MG63 (cell line): ENCODE measurements at places on chromosomes 3 and 15.
A peak's percentile ranks its signal among the peaks of the same experiment; 100 is the strongest.

- DNase-seq, result no peak
Measured at GRCh38 chr3:139468399-139468798, 7.9 kb downstream of the RBP2 start.

DNA sequence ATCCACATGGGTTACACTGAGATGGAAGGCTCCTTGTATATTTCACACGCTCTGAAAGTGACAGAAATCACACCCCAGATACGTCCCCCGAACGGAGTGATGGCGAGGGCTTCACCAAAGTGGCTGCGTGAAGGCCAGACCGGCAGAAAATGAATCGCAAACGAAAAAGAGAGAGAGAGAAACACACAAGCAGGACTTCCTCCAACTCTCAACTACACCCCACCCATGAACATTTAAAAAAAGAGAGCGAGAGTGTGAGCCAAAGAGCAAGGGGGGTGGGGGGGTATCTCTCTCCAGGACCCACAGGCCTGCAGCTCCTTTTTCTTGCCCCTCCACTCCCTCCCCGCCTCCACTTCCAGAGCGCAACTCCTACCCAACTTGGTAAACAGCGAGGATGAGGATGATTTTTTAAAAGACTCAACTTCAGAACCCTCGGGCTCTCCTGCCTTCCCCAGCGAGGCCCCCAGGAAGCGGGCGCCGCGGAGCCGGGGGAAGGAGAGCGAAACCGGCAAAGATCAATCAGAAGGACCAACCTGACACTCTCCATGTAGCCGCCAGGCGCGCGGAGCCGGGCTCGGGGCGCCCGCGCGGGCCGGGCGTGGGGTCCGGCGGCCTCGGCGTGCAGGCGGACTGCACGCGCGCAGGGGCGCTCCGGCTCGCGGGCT lies 519.1 kb downstream of the FOXP1 start:
- peak; percentile 56 for DNase-seq

GRCh38 chr15:78018445-78018844 lies 59.1 kb downstream of the TBC1D2B start:
- no peak for DNase-seq

DNA sequence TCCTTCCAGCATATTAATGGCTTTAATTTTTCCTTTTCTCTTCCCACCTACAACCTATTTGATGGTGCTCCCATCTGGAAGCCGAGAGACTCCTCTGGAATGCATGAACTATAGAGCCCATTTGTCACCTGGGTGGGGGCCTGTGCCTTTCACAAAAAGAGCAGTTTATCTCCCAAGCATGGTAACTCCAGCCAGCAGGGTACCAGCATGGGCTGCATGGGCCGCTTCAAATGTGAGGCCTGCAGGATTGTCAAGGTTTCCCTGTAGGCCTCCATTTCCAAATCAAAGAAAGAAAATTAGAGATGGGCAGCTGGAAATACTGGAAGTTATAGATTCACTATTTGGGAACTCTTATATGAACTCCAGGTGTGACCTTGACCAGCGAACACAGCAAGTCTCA lies 50.7 kb upstream of the SKOR1 start:
- DNase-seq, result no peak

DNA sequence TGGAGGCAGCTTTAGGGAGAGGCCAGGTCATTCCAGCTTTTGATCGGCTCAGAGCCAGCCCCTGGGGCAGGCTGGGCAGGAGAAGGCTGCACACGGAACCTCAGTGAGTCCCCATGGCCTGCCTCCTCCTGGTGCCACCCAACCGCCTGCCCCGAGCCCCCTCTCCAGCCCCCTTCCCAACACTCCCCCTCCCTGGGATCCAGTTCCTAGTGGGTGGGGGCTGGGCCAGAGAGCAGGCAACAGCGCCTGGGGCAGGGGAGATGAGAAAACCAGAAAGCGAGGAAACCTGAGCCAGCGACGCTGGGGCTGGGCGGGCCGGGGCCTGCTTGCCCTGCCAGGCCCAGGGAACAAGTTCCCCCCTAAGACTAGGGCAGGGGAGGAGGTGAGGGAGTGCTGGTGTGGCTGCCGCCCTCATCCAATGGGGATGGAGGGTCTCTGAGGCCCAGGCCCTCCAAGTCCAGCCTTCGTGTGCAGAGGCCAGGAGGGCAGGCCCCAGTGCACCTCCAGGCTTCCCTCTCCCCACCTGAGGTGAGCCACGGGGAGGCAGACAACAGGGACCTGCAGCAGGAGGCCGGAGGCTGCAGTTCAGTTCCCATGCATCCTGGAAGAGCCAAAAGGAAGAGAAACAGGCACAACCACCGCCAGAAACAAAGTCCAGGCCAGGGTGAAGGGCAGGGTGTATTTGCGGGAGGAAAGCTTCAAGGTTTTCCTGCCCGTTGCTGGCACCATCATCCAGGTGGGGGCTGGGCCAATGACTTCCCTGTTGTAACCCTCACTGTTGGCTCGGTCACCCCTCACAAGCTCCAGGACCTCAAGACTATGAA lies 4.0 kb upstream of the SEMA3F start:
- DNase-seq, result no peak

DNA sequence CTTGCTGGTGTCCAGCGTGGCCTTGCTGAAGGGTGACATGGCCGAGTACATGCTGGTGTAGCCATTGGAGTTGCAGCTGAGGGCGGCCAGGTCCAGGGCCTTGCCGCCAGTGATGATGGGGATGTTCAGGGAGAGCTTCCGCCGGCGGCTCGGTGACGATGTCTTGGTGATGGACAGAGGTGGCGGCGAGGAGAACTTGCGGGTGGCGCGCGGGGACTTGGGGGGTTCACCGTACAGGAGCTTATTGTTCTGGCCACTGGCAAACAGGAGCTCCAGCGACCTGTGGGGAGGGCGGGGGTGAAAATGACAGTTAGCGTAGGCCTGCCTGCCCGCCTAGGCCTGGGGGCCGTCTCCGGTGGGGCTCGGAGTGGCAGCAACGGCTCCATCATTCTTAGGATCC lies 59.0 kb upstream of the CTSH start:
- no peak for DNase-seq

- DNase-seq, result no peak
Measured at GRCh38 chr15:50764461-50765194, 878 bp downstream of the SPPL2A start.

- DNase-seq, result no peak
Measured at GRCh38 chr3:179336345-179336929, 11.1 kb upstream of the MFN1 start.

DNA sequence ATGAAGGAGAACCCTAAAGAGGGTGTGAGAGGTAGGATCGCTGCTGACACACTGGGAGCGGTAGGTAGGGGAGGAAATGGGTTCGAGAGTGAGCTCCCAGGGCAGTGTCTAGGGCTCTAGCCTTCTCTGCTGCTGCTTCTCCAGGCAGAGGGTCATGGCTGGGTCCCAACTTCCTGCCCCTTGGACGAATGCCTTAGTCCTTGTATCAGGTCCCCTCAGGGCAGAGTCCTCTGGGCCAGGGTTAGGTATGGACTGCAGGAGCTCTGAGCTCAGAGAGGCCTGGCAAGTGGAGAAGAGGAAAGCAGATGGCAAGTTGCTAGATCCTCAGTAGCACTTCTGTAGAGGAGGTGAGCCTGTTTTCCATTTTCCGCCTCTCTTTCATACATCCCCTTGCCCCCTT lies 2.9 kb downstream of the CORO2B start:
- DNase-seq, result peak; percentile 40

- DNase-seq, result no peak
Measured at GRCh38 chr3:152902141-152902669, 67.3 kb downstream of the P2RY1 start.

GRCh38 chr3:78926523-78926922 lies 841.3 kb downstream of the ROBO1 start:
- no peak for DNase-seq

DNA sequence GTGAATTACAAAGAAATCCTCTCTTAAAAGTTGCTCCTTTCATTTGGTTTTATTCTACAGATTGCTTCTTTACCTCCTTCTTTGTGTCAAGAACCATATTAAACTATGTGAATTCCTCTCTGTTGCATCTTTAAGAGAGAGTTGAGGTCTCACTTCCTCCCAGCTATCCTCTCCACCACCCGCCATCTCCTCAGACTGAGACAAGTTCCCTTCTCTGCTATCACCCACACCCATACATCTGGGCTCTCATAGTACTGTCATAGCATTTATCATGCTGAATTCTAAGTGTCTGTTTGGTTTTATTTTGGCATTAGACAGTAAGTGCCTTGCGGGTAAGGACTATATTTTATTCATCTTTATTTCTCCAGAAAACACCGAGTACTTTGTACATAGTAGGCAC lies 54.2 kb downstream of the B3GALNT1 start:
- DNase-seq, result no peak

DNA sequence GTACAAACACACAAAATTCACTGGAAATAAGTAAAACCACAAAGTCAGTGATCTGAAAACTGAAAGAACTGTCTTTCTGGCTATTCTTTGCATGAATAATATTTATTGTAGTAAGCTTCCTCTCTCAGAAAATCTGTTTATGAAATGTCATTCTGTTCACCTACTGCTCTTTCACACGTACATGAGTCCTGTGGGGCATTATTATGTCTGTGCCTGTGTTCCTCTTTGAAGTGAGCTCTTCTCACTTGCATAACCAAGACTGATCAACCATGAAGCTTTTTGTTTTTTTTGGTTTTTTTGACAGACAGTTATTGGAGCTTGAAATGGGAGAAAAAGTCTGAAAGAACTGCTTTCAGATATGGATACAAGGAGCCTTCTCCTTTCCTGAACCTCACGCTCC lies 195.8 kb downstream of the PLCH1 start:
- DNase-seq, result no peak

GRCh38 chr3:134932035-134932434 lies 137.0 kb downstream of the EPHB1 start:
- no peak for DNase-seq

DNA sequence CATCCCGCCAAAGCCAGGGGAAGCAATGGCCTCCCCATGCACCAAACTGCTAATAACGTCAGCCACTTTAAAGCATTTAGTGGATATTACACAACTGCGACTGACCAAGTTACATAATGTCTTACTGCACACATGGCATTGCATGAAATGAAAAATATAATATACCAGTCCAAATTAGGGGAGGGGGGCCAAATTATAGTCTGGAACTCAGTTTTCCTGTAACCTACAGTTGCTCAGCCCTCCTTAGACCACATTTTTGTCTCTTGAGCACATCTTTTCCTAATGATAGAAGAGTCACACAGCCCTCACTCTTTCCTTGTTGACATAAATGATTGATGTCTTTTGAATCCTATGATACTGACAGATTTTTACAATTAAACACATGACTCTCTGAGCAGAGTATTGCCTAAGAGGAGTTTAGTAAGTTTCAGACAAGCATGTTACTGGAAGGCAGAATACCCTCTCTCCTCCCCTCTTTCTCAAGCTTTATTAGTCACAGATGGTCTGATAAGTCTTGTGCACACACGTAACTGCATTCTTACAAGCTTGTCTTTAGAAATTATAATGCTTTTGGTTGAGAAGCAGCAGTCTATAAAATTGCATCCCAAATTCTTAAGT lies 1.1 kb upstream of the PLD1 start:
- DNase-seq, result no peak

DNA sequence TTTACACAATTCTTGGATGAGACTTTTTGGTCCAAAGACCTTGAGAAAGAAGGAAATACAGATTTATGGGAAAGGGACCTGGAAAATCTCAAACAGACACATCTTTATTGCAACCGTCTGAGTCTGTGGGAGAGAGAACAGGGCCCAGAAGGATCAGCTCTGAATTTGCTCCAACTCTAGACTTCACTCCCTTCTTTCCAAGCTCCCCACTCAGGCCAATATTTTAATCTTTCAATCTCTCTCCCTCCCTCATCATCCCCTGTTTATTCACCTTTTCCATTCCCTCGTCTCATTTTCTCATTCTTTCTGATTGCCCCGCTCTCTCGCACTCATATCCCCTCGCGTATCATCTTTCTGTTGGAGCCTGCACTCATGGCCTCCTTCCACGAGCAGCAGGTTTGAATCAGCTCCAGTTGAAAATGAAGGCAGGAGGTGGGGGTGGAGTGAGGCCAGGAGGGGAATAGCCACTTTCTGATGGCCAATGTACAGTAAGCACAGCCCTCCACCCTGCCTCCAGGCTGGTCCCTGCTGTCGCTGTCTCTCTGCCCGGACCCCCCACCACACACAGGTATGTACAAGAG lies 63.6 kb upstream of the BOC start:
- DNase-seq, result no peak

- DNase-seq, result no peak
Measured at GRCh38 chr3:69189487-69189886, 67.1 kb upstream of the LMOD3 start.

- DNase-seq, result no peak
Measured at GRCh38 chr3:108415661-108416060, 94.7 kb downstream of the MYH15 start.
